Lung microvascular endothelial cell (primary cell): ENCODE measurements at places on chromosomes 1 and 21. TPM values are rescaled to one million over a fixed set of nuclear protein-coding genes. Genes with fewer than 3 reads are reported as not detected.

DNA sequence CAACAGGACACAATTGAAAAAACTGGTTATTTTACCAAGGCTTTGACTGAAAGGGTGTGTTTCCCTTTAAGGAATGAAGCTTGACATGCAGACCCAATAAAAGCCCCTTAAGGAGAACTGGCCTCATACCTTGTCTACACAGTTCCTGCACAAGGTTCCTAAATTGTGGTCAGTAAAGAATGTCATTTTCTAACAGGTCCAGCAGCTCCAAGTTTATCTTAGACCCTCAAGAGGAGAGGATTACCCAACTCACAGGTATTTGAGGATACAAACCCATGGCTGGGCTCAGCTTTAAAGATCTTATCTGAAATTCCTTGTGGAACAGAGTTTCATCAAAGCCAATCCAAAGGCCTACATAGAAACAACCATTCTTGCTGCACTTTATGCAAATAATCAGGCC is 31.4 kb upstream of the CBR3 start:
- DNase-seq, result no peak

The AMY1B gene
- not detected in 2 replicates for total RNA-seq

DNA sequence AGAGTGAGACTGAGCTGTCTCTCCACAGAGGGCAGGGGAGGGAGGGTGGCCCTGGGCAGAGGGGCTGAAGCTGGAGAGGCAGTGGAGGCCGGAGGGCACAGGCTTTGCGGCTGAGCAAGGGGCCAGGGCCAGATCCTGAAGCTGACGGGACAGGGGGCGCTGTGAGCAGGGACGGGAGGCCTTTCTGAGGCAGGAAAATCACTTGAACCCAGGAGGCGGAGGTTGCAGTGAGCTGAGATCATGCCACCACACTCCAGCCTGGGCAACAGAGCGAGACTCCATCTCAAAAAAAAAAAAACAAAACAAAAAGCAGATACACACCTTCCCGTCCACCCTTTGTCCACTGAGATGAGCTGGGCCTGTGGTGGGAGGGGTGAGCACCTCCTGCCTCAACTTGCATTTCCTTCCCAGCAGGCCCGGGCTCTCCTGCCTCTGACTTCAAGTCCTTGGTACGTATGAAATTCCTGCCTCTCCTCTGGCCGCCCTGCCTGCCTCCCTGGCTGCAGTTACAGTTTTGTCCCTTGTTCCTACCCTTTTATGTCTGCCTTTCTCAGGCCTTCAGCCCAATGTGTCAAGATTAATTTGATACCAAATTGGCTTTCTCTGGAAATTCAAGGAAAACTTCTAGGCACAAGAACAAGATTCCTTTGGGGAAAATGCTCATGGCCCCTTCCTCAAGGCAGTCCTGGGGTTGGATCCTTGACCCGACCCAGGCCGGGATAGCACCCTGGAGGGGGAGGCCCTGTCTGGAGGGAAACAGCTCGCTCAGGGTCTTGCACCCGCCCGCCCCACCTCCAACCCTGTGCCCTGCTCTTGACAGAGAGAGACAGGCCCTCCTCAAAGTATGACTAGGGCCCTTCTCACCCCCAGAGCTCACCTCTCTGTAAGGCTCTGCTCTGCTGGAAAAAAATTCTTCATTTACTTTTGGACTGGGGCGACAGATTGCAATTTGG is 11.2 kb upstream of the ADAMTSL4 start:
- DNase-seq, result no peak

The F13B gene
- total RNA-seq, result under 0.01 TPM in 1 of 2 replicates, not detected in the other

- DNase-seq, result no peak
These were observed 270.6 kb upstream of the ZRANB2 start for GRCh38 chr1:71351438-71351837.

DNA sequence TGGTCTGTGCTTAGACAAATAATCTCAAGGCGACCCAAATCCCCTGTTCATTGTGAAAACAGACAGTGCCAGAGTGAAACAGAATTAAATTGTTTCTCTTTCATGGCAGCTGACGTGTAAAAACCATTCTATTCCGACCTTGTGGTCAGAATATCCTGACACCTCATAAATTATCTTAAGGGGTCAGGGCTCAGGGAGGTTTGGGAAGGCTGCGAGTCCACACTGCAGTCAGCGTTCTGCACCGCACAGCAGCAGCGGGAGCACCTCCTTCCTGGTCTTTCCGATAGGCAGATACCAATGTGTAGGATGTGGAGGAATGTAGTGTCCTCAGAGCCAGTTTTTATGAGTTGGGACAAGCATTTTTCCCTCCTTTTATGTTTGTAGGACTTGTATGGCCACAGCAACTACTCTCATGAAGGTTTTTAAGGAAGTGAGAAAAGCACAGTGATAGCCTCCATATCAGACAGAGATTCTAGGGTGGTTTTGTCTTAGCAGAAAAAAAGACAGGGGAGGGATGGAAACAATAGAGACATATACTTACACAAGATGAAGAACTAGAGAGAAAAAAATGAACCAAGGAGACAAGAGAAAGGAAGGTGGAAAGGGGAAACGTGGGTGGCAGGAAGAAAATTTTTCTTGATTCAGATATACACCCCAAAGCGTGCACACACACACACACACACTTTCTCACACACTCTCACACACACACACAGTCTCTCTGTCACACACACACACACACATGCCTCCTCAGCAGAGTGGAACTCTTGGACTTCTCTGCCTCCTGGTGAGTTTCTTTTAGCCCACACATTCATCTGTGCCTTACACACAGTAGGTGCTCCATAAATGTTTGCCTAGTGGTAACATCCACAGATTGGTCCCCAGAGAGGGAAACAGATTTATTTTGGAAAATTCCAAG is 68.6 kb downstream of the NTMT2 start:
- no peak for DNase-seq

GRCh38 chr21:18350216-18350615 is 53.4 kb downstream of the TMPRSS15 start:
- no peak for DNase-seq

DNA sequence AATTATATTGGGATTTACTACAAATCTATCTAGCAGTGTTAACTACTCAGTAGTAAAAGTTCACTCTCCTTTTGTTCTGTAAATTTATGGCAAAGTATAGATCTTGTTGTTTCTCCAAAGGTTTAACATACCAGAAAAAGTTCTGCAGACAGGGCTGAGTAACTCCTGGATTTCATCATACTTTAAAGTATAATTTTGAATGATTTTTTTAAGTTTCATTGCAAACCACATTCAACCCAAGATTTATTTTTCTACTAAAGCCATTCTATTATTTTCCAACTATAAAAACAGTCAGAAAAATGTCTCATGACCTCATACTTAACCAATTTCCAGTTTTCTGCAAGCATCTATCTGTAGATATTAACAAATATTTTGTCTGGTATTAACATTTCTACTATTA is 585.8 kb upstream of the ZRANB2 start:
- no peak for DNase-seq
